ENCODE measurements at places on chromosomes 1 and 21.

DNA sequence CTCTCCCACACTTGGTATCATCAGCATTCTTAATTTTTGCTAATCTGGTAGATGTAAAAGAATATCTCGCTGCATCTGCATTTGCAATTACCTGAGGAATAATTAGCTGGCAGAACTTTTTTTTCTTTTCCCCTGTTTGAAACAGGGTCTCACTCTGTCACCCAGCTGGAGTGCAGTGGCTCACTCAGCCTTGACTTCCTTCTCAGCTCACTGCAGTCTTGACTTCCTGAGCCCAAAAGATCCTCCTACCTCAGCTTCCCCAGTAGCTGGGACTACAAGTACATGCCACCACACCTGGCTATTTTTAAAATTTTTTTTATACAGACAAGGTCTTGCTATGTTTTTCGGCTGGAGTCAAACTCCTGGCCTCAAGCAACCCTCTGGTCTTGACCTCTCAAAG lies 35.4 kb upstream of the ENAH start:
- no peak for DNase-seq

DNA sequence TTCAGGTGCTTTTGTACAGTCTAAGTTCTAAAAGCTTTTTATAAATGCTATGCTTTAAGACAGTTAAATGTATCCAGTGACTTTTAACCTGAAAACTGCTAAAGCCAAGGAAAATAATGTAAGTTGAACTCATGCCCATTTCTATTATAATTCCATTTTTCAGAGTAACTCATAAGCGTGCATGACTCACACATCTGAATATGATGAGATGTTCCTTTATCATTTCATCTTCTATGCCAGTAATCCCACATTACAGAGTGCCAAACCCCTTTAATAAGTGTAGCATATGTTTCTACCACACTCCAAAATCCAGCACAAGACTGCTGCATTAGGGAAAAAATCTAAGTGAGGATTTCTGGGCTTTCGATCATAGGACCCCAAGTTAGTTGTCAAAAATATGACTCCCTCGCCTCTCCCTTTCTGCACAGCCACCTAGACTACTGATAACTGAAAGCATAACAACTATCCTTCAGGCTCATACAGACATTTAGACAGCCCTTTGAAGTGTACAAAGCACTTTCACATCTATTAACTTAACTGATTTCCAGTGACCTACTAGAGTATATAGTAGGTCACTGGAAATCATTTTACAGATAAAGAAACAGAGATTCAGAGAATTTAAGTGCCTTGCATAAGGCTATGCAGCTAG lies 45.3 kb downstream of the JAK1 start:
- DNase-seq: no peak

- DNase-seq: no peak
Observed at GRCh38 chr1:88784551-88784950, 100.5 kb downstream of the PKN2 start.

GRCh38 chr1:40944326-40944725 lies 35.2 kb upstream of the CTPS1 start:
- DNase-seq: no peak

GRCh38 chr1:194813096-194813495 lies 1626.7 kb upstream of the B3GALT2 start:
- no peak for DNase-seq

GRCh38 chr1:200873116-200873670 lies 412 bp downstream of the GPR25 start:
- DNase-seq: peak; percentile 85

GRCh38 chr1:147771226-147772125 lies 11.1 kb upstream of the GJA5 start:
- DNase-seq: no peak

DNA sequence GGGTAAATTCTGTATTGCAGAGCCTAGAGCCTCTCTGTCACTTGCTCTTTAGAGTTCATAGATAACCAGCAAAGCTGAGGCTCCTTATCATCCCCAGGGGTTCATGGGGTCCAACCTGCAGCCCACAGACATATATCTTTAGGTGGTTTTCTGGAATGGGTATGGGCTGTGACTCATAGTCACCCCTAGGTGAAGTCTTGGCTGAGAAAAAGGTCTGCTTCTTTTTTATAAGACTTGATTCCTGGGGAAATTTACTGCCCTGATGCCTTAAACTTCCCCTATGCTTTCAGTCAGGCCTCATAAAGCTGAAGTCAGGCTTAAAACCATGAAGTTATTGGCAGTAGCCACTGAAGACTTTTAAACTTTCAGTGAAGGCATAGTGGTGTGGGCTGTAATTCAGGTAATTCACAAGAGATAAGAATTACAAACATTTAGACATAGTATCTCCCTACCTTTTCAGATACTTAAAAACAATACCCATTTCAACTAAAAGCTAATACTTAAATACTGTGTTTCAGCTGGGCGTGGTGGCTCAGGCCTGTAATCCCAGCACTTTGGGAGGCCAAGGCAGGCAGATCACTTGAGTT lies 46.8 kb downstream of the MACO1 start:
- no peak for DNase-seq

- no peak for DNase-seq
Observed at GRCh38 chr1:200073286-200073637, 45.8 kb downstream of the NR5A2 start.

DNA sequence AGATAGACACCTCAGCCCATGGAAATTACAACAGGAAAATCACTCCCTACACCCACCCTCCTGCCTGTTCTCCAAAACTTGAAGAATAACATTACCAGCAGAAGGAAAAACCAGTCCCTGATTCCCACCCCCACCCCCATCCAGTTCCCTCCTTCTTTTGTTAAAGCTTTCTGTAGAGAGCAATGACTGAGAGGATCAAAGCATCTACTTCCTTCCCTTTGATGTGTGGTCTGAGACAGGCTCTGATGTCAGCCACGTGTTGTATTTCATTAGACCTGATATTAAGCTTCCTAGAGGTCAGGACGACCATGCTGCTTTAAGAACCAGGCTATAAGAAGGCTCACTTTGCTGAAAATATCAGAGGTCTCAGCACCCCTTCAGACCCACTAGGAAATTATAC lies 73.9 kb upstream of the HAO2 start:
- DNase-seq: no peak

GRCh38 chr21:19029816-19030215 lies 626.2 kb upstream of the TMPRSS15 start:
- DNase-seq: no peak

DNA sequence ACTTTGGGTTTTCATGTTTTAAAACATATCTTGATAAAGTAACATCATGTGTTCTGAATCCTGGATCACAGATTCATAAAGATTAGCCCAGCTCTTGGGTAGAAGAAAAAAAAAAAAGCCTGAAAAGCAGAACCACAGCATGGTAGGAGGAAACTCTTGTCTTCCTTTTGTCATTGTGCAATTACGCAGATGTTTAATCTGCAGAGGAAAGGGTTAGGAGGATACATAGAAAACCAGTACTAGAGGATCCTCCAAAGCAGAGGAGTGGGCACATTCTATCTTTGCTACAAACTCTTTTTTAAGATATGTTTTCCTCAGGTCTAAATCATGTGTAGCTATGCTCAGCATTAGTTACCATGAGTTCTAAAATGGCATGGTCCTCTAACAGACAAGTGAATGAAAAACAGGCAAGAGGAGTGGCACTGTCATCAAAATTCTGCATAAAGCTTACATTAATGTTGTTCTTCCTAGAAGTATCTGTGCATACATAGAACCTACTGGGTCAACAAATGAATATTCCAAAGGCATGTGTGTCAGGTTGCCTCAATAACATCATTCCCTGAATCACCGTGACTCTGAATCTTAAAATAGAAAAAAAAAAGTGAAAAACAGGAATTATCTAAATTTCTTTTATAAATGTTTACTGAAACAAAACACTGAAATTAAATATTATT lies 107.0 kb downstream of the NME7 start:
- DNase-seq: no peak

GRCh38 chr1:11731691-11732283 lies 4.1 kb upstream of the AGTRAP start:
- no peak for DNase-seq

- no peak for DNase-seq
Observed at GRCh38 chr1:27499142-27499541, 9.2 kb upstream of the WASF2 start.

- DNase-seq: peak; percentile 61
Observed at GRCh38 chr1:86774305-86775295, 70.2 kb downstream of the SH3GLB1 start.

GRCh38 chr21:38236232-38236631 lies 20.6 kb upstream of the KCNJ15 start:
- no peak for DNase-seq

DNA sequence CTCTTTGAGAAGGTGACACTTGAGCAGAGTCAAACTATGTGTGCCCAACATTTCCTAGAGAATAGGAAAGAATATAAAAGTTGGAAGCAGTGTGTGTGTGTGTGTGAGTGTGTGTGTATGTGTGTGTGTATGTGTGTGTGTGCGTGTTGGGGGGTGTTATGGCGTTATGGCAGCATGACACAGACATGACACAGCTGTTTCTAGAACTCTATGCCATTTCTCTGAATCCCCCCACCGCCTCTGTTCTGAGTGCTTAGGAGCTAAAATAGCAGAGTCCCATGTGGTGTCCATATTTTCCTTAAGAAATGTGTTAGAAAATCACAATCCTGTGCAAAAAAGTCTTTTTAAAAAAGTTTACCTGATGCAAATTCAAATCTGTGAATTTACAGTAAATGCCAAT lies 556.1 kb downstream of the RWDD3 start:
- no peak for DNase-seq

DNA sequence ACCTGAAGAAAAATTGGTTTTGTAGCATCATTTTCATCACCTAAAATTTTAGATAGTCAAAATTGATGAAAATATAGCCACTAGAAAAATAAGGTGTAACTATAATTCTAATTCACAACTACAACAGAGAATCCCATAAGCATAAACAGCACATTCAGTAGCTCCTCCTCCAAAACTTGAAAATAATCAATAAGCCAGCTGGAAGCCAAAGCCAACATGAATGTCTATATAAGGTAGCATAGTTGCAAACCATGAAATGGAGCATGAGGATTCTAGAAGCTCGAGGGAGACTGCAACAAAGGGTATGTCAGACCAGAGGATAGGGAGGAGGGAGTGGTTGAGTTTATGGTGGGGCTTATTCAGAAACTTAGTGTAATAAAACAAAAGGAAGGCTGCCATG lies 22.4 kb downstream of the ACBD3 start:
- no peak for DNase-seq

- DNase-seq: no peak
Observed at GRCh38 chr1:145690587-145691558, 16.3 kb downstream of the PDZK1 start.

DNA sequence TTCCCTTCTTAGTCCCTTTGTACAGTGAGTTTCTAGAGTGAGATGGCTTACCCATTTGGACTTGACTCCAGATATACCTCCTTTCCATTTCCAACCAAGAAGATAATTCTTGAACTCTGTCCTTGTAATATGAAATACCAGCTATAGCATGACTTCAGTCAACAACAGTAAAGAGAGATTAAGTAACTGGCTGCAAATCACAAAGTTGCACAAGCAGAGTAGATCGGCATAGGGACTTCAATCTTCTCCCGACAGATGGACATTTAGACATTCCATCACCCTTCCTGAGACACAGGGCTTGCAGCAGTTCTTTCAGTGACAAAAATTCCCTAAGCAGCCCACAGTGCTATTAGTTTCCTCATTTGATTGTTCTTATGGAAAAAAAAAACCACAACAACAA lies 44.6 kb downstream of the JAK1 start:
- DNase-seq: no peak

DNA sequence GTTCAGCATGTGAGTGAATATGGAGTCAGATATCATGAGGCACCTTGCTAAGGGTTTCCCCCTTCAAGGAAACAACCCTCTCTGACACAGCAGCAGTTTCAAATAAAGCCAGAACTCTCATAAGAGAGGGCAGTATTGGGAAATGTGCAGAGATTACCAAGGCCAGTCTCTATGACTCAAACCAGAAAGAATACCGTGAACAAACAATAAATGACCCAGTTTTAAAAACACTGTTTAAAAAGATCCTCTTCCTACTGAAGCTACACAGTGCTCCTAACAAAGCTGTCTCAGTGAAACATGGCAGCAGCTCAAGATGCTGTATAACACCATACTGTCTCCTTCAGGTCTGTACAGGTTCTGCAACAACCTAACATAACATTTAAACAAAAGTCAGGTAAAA lies 102.6 kb downstream of the KIAA0319L start:
- DNase-seq: no peak

GRCh38 chr1:8097077-8097799 lies 71.1 kb upstream of the ERRFI1 start:
- DNase-seq: peak; percentile 84

- no peak for DNase-seq
Observed at GRCh38 chr1:89815611-89816010, 5.2 kb upstream of the LRRC8D start.

DNA sequence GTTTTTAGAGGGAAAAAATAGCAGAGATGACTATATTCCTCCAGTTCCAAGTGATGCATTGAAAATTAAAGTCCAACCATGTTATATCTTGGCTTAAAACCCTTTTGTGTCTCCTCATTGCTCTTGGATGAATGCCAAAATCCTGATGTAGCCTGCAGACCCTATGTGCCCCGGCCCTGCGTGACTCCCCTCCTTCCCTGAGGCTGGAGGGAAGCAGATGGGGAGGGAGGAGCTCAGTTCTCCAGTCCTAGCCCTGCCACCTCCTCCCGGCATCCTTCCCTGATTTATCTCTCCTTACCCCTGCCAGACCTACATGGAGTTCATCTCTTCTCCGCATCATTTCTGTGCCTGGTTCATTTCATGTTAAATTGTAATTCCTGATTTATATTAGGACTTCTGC lies 397.4 kb downstream of the PTPRU start:
- no peak for DNase-seq

- DNase-seq: no peak
Observed at GRCh38 chr1:210360852-210361477, 32.3 kb downstream of the HHAT start.

DNA sequence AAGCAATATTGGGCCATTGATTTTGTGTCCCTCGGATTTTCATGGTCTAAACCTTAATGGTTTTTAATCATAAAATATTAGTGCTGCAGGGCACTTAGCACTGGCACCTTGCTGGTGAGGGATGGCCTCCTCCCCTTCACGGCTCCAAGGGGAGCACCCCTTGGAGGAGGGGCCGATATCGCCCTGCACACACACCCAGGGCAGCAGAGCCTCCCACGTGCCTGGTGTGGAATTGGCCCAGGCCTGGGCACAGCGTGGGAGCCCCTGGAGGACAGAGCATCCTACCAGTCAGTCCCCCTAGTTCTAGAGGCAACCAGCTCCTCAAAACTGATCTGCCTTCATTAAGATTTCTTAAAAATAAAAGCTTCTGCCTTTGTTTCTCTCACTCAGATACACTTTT lies 90.7 kb upstream of the CSF3R start:
- DNase-seq: peak; percentile 32

- DNase-seq: no peak
Observed at GRCh38 chr1:111834956-111835355, 79.3 kb downstream of the DDX20 start.

DNA sequence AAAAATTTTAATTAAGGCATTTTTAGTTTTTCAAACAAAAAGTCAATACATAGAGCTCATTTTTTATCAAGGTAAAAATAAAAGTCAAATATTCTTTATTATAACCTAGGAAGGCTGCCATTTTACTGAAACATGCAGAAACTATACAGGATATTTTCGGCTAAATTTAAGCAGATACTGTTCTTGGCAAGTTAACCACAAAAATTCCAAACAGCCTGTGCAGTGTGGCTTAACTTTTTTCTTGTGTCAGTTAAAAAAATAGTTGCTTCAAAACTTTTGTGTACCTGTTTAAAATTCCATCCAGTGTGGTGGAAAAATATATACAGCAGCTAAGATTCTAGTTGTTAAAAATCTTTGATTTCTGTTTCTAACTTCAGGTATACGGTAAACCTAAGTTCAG lies 135.0 kb downstream of the ATP5PO start:
- no peak for DNase-seq
